T-helper 2 cell treated with Interferon-gamma antibody and Interleukin-4, amounts not matched to agents 5 μg/mL and 100 μg/mL, for 36 hours (primary cell): ENCODE measurements at places on chromosomes 13 and 19.

DNA sequence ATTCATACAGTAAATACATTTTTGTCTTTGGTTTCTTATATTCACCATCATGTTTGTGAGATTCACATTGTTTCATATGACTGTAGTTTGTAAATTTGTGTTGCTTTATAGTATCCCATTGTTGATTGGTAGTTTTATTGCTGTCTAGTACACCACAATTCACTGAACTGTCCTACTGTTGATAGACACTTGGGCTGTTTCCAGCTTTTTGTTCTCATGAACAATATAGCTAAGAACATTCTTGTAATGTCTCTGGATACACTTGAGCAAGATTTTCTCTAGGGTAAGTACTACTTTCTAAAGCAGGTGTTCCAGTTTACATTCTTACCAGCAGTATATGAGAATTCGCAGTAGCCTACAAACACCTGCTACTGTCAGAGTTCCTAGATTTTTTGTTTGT is 37.8 kb downstream of the SKA3 start:
- no peak for DNase-seq

DNA sequence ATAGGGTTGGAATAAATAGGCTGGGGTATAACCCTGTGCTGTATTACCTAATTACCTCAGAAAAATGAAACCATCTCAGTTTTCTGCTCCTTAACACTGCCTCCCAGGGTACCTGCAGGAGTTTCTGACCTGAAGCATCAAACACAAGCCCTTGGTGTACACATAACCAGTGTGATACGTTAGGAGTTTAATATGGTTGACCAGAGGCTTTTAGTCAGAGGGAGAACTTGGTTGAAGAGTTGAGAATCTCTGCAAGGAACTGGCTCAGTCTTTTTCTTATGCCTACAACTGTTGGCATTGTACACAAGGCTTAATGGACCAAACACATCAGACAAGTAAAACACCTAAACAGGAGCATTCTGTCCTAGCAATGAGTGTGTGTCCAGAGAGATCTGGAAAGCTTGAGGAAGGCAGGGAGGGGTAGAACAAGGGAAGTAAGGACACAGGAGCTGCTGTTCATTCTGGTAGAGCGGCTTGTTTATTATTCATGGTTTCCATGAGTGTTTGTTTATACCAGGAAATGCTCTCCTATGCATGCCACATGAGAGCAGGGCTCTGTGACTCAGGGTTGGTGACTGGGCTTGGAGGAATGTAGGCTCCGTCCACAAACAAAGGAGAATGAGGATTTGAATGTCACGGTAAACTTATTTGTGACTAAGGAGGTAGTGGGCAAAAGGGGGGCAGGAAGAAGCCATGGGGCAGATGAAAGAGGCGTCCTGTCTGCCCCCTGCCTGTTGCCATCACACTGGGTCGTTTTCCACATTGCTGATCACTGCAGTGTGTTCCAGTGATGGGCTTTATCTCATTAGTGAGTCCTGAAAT is 11.9 kb upstream of the SPATA13 start:
- DNase-seq: no peak

DNA sequence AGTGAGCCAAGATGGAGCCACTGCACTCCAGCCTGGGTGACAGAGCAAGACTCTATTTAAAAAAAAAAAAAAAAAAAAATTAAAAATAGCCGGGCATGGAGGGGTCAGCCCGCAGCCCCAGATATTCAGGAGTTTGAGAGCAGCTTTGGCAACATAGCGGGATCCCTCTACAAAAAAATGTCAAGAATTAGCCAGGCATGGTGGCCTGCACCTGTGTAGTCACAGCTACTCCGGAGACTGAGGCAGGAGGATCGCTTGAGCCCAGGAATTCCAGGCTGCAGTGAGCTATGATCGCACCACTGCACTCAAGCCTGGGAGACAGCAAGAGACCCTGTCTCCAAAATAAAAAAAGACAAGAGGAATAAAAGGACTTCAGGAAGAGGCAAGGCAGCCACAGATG is 716 bp downstream of the AP1M2 start:
- DNase-seq: no peak

DNA sequence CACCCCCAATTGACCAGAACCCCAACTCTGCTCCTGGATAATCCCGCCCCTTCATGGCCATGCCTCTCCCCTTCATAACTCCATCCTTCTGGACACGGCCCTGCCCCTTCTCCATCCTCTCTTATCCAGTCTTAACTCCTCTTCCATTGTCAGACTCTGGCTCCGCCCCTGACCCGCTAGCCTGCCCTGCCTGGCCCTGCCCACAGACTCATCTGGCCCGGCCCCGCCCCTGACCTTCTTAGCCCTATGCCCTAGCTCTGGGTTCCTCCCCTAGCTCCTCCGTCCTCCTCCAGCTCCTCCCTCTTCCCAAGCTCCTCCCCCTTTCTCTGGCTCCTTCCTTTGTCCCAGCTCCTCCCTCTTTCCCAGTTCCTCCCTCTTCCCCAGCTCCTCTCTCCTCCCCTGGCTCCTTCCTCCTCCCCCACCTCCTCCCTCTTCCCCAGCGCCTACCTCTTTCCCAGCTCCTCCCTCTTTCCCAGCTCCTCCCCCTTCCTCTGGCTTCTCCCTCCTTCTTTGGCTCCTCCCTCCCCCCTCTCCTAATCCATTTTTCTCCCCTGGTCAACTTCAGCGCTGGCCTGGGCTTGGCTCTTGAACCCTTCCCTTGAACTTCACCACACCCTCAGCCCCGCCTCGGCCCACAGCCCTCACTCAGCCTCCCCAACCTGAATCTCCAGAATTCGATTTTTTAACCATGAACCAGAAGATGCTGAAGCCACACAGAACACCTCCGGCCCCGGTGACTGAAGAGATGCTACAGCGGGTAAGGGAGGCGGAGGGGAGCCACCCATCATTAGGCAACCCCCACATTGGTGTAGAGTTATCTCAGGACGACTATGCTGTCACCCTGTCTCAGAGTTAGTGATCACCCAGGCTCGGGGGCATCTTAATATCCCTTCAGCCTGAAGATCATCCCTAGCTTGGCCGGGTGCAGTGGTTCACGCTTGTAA is 9.2 kb upstream of the ZNF358 start:
- DNase-seq: peak; percentile 51

GRCh38 chr13:106709522-106709921 is 141.6 kb upstream of the ARGLU1 start:
- DNase-seq: no peak

GRCh38 chr19:45508417-45508860 is 1.2 kb downstream of the VASP start:
- peak; percentile 30 for DNase-seq

DNA sequence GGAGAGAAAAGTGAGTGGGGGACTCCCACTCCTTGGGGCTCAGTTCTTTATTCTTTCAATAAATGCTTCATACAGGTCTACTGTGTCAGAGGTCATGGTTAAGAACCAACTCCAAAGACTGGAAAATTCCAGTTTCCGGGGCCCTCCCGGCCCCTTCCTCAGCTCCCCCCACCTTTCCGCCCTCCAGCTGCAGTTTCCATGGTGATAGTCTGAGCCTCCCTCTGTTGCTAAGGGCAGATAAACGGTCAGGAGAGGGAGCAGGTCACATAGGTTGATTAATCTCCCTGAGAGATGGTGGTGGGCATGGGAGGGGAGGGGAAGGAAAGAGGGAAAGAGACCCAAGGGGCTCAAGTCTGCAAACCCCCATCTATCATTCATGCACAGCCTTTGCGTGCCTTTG is 131.5 kb upstream of the USP29 start:
- DNase-seq: no peak

DNA sequence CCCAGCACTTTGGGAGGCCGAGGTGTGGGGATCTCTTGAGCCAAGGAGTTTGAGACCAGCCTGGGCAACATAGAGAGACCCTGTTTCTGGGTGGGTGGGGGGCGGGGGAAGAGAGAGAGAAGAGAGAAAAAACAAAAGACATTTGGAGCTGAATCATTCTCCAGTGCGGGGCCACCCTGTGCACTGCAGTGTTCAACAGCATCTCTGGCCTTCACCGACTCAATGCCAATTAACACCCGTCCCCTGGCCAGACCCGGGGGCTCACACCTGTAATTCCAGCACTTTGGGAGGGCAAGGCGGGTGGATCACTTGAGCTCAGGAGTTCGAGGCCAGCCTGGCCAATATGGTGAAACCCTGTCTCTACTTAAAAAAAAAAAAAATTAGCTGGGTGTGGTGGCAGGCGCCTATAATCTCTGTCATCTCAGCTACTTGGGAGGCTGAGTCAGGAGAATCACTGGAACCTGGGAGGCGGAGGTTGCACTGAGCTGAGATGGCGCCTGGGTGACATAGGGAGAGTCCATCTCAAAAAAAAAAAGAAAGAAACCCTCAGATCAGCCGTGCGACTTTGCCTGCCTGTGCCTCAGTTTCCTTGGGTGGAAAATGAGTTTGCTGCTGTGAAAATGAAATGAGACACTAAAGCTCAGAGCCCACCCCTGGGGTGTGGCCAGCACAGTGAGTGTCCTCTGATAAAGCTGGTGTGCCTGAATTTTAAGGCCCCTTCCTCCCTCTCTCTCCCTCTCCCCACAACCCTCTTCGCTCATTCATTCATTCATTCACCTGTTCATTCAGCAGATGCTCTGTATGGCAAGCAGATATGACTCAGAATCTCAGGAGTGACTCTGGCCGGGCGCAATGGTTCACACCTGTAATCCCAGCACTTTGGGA is 6.4 kb downstream of the KLF2 start:
- DNase-seq: peak; percentile 16
